ENCODE measurements at places on chromosomes 7 and 10.

GRCh38 chr7:48708635-48709034, 215.7 kb upstream of the CDC14C start:
- no peak for DNase-seq

DNA sequence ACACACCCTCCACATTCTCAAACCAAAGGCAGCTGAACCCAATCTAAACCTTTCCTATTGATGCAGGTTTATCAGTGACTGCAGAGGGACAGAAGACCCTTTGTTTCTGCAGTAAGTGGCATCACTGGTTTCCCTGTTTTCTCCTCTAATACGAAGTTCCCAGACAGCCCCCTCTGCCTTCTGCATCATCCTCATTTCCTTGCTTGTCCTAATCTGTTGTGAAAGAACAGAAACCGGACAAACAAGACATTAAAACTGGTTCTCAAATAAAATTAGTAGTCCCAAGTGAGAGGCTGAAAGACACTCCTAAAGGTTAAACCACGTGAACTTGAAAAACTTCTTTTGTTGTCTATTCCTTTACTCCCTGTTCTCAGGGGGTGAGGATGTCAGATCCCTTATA, 10.1 kb upstream of the ADRB1 start:
- DNase-seq: no peak

DNA sequence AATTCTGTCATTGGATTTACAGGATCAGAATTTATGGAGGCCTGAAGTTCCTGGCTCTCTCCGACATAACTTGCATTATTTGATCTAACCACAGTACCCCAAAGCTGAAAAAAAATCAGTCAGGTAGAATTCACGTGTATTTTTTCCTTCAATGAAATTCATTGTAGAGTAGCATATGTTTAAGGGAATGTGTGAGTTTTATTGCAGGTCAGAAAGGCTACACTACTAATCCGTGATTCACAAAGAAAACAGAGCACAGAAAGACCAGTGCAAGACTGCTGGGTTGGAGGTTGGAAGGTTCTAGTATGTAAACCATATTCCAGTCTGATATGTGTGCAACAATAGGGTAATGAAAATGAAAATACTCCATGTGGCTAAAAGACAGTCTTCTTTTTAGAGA, 247.0 kb upstream of the FERD3L start:
- no peak for DNase-seq

GRCh38 chr7:5216931-5217330, 26.9 kb downstream of the WIPI2 start:
- no peak for DNase-seq

- no peak for DNase-seq
These were observed 62.6 kb downstream of the CLIP2 start for GRCh38 chr7:74351836-74352235.

DNA sequence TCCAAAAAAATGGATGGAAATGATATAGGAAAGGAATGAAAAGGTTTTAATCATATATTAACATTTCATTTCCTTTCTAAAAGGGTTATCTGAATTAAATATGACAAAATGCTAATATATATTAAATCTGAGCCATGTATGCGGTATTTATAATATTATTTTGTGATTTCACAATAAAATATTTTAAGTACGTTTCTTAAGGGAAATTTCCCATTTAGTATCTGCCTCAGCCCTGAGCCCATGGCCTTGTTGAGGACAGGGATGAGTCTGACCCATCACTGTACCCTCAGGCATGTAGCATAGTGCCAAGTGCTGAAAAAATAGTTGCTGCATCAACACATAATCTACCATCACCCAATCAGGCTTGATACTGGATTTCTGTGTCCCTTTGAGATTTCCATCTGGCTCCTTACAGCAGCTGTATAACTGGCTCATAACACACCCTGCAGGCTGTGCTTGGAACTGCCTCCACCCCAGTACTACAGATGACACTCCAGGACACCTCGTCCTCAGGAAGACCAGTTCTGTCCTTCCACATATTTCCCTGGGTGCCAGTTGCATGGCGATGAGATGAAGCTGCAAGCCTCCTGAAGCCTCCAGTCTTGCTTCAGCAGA, 59.4 kb upstream of the ASAH2 start:
- DNase-seq: no peak

GRCh38 chr10:5945561-5946418, 31.6 kb downstream of the IL15RA start:
- DNase-seq: no peak

DNA sequence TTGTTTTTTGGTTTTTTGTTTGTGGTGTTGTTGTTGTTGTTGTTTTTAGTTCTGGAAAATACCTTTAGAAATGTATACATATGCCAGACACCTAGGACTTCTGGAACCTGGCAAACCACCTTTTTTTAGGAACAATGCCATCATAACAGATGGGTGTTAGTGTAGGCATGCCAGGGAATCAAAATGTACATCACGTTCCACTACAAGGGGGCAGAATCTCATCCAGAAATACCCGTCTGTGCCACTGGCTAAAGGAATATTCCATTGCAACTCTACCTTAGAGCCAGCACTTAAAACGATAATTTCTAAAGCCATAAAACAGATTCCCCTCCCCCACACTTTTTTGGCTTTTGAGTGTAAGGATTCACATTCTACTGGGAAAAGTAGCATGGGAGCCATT, 239.8 kb downstream of the ETV1 start:
- DNase-seq: no peak

DNA sequence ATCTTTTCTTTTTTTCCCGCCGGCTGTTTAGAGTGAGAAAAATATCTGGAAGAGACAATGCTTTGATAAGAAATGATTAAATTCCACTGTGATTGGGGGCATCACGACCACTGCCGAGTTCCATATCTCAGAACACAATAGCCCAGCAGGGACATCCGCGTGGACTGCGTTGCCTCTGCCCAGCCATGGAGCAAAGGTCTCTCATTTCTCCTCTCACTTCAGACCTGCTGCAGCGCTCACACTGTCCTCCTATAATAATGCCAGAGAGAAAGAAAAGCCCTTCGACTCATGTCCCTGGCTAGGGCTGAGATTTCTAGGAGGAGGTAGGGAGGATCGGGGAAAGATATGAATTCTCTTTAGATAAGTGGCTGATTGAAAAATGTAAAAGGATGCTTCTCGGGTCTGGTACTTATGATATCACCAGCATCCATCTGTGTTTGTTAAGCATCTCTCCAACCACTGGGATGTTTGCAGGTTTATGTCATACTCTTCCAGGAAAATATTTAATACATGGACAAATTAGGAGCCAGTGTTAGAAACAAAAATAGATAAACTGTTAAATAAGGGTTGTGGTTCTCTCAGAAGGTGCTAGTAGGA, 472.9 kb upstream of the AKR1E2 start:
- DNase-seq: no peak

DNA sequence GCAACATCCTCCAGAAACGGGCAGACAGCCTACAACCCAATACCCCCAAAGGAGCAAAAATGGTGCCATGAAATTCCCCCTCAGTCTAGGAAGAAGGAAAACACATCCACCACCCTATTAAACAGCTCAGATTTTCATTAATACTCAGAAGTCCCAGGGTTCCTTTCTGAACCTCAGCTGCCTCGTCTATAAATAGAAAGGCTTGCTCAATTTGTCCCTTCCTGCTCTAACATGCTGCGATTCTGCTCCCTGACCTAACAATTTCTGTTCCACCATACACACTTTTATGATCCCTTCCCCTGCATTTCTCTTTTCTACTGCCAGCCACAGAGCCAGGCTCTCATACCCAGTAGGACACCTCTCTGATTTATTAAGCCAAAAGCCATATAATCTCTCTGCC, 68.1 kb downstream of the MTERF1 start:
- DNase-seq: no peak

DNA sequence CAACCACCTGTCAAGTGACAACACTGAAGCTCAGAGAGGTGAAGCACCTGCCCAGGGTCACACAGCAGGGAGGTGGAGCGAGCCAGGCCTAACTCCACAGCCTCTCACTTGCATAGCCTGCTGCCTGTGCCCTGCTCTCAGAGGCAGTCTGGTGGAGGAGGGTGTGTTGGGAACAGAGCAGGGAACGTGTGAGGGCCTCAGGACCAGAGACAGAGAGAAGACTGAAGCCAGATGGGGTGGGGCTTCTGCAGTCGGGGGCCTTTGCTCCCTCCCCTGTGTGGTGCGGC, 114.0 kb downstream of the PTPN20 start:
- no peak for DNase-seq

DNA sequence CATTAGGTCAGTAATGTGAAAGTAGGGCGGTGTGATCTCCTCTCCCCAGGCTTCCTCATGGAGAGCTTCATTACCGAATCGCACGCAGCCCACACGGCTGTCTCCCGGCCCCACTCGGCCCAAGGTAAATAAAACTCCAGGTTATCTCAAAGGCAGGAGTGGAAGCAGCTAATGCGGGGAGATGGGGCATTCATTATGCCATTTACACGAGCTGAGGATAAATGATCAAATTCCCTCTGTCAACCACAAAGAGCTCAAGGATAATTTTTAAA, 93.5 kb downstream of the ADARB2 start:
- DNase-seq: no peak

DNA sequence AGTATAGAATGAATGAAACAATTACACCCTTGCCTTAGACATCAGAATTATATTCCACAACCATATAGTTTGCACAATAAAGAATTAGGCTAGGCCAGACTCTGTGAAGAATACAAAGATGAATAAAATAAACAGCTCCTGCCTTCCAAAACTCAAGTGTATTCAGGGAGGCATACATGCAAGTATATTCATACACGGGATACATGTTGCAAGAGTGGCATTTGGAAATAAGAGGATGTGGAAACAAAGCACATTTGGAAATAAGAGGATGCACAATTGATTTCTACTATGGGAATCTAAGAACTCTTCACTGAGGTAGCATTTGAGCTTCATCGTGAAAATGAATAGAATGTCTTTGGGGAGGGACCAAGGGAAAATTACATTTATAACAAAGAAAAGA, 27.0 kb upstream of the TMEM26 start:
- DNase-seq: no peak

DNA sequence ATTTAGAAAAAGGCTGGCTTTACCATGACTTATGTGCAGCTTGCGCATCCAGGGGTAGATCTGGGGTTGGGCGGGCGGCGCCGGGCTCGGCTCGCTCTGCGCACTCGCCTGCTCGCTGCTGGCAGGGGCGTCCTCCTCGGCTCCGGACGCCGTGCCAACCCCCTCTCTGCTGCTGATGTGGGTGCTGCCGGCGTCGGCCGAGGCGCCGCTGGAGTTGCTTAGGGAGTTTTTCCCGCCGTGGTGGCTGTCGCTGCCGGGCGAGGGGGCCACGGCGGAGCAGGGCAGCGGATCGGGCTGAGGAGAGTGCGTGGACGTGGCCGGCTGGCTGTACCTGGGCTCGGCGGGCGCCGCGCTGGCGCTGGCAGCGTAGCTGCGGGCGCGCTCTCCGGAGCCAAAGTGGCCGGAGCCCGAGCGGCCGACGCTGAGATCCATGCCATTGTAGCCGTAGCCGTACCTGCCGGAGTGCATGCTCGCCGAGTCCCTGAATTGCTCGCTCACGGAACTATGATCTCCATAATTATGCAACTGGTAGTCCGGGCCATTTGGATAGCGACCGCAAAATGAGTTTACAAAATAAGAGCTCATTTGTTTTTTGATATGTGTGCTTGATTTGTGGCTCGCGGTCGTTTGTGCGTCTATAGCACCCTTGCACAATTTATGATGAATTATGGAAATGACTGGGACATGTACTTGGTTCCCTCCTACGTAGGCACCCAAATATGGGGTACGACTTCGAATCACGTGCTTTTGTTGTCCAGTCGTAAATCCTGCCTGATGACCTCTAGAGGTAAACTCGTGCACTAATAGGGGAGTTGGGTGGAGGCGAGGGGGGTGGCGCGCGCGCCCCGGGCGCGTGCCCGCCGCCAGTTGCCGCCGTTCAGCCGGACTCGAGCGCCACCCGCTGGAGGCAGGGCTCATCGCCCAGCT, at the start of gene HOXA5:
HOXA5 (minus strand) TSS at position 659 of the 927 bp plus-strand sequence; CDS start at position 585, 74 bp downstream.
- no peak for DNase-seq

DNA sequence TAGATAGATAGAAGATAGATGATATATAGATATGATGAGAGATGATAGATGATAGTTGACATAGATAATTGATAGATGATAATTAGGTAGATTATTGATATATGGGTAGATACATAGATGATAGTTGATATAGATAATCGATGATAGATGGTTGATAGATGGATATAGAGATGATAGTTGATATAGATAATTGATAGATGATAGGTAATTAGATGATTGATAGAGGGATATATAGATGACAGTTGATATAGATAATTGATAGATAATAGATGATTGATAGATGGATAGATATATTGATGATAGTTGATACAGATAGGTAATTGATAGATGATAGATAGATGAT, 72.3 kb downstream of the PRR15 start:
- DNase-seq: no peak

- DNase-seq: no peak
These were observed 12.7 kb downstream of the IKZF5 start for GRCh38 chr10:122995936-122996335.

DNA sequence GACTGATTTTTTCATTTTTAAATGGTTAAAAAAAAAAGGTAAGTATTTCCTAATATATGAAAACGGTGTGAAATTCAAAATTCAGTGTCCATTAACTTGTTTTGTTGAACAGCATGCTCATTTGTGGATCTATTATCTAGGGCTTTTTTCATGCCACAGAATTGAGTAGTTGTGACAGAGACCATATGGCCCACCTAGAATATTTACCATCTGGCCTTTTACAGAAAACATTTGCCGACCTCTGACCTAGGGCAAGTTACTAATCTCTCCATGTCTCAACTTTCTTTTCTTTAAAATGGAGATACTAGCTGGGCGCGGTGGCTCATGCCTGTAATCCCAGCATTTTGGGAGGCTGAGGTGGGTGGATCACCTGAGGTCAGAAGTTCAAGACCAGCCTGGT, 41.3 kb downstream of the GRK5 start:
- DNase-seq: no peak

- no peak for DNase-seq
These were observed 35.7 kb downstream of the ZCCHC24 start for GRCh38 chr10:79409726-79410085.

GRCh38 chr7:101162551-101163278, 2.7 kb downstream of the VGF start:
- DNase-seq: no peak

GRCh38 chr7:121397361-121397760, 1.3 kb upstream of the FAM3C start:
- DNase-seq: no peak

DNA sequence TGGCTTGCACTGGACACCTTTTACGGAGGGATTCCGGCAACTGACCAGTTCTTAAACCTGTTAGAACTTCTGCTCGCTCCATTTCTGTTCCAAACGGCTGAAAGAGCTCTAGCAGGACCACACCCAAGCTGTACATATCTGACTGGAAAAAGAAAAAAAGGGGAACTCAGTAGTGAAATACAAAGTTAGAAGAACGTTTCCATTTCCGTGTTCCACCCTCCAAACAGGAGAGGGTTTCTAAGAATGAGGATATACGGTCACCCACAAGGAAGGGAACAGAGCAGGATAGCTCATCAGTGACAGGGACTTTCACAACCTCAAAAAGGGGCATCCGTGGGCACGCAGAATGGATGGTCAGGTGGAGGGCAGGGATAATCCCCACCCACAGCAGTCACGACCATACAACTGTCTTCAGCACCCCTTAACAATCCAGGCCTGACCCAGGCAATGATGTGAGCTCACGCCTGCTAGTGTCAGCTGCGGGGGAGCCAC, 4.3 kb upstream of the ANKRD61 start:
- DNase-seq: no peak
